T47D (cell line): ENCODE measurements at places on chromosomes 3 and 15.

DNA sequence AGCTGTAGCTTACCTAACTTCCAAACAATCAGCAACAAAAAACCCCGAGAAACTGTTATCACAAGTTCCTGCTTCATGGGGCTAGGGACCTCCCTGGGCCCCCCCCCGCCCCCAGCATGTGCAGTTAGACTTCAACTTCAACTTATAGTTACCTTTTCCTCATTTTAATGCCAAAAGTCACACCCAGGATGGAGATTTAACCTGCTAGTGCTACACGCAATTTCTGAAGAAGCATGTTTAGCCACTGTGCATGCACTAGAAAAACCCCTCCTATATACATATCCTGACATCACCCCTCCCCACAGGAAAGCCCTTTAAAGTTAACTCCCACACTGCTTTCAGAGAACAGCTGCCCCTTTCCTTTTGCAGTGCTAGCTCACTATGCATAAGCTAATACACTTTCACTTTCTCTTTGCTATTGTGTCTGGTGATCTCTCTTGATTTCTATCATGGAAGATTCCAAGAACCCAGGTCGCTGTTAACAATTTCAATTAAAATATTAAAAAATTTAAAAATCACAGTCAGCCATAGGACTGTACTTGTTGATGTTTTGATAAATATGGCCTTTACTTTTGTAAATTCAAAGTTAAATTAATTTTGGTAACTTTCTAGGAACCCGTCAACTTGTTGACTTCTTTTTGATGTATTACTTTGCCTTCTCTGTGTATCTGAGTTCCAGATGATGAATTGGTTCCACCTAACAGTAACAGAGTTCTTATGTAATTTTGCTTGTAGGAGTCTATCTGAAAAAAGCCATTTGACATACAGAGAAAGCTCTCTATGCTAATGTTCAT, 75.2 kb upstream of the ACAD9 start:
- DNase-seq, result no peak

GRCh38 chr3:16320711-16321110, 55.7 kb downstream of the OXNAD1 start:
- DNase-seq, result no peak

- DNase-seq, result peak; percentile 33
Observed at GRCh38 chr3:178583963-178584575, 47.8 kb downstream of the KCNMB2 start.

DNA sequence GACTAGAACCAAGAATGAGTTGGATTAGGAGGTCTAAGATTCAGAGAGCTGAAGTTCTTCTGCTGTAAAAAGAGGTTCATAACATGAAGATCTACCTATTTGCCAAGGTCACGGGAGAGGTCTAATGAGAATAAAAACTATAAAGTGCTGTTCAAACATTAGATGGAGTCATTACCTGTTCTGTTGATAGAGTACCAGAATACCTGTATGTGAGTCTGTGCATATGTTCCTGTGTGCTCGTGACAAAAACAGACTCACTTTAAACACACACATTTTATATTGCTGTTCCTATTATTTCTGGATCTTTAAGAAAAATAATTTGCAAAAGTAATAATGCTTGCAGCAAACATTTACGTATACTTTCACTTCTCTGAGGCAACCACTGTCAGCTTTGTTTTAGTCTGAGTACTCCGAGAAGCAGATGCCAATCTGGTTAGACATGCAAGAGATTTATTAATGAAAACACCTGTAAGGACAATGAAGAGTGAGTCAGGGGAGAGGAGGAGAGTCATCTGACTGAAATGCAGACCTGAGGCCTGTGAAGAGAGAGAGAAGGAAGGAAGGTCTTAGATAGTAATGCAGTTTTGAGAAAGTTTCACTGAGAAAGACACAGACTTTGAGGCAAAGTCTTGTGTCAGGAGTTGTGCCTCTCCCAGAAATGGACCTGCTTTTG, 221.2 kb downstream of the SQOR start:
- DNase-seq, result peak; percentile 40

GRCh38 chr3:58998476-58999117, 51.2 kb downstream of the CFAP20DC start:
- DNase-seq, result no peak

- no peak for DNase-seq
Observed at GRCh38 chr3:11047500-11047899, 55.0 kb downstream of the SLC6A1 start.

DNA sequence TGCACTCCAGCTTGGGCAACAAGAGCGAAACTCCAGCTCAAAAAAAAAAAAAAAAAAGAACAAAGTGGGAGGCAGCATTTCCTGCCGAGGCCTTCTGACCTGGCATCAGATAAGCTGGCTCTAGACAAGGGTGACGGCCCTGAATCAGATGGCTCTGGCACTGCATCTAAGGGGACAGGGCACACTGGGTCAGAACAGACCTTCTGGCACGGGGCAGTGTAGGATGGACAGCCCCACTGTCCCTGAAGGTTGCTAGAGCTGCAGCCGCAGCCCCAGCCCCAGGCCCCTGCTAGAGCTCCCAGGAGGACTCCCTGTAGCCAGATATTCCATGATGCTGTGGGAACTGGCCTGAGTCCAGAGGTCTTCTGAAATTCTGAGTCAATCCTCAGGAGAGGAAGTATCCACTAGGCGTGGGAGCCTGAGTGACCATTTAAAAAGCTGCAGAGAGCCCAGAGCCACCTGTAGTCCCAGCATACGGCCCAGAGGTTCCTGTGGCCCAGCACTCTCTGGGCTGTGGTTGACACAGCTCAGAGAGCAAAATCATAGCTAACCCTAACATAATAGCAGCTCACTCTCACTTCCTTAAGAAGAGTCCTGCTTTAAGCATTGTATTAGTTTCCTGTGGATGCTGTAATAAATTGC, 69.2 kb upstream of the MFGE8 start:
- no peak for DNase-seq

DNA sequence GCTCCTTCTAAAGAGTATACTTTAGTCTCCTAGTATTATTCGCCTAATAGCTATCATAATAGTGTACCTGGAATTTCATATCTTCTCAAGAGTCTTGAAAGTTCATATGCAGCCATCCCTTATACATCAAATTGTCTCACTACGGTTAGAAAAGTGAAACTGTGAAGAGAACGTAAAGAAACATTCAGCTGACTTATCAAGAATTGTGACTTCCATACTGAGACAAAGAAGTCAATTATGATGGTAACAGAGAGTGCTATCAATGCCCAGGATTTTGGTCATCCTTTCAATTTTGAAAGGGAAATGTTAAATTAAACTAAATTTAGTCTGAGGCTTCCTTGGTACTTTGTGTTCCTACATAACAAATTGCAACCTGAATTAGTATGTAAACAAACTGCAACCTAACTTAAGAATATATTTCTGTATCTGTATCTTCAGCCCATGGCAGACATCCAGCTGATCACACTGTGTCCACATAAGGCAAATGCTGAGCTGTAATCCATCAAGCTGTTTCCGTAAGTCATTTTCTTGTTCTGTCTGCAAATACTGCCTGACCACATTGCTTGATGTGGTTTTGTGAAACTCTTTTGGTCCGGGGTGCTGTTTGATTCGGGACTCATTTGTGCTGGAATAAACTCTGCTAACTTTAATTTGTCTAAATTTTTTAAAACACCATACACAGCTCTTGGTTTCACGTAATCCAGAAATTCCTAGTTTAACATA, 469.6 kb downstream of the SI start:
- DNase-seq, result no peak

GRCh38 chr15:76860201-76860600, 44.9 kb downstream of the SCAPER start:
- DNase-seq, result no peak

- DNase-seq, result no peak
Observed at GRCh38 chr3:118425272-118425837, 609.3 kb downstream of the IGSF11 start.

DNA sequence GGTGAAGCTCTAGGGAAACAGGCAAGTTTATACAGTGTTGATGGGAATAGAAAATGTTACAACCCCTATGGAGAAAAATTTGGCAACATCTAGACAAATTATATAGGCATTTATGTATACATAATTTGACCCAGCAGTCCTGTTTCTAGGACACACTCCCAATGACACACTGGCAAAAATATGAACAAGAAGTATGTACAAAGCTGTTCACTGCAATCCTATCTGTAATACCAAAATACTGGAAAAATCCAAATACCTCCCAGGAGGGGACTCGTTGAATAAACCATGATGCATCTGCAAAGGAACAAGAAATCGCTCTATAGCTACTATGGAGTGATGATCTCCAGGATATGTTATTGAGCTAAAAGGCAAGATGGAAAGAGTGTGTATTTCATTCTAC, 8.5 kb downstream of the BFSP2 start:
- DNase-seq, result no peak

GRCh38 chr3:20747741-20748140, 561.7 kb upstream of the SGO1 start:
- DNase-seq, result no peak
